ENCODE measurements at places on chromosomes 11 and 22.

GRCh38 chr11:74948546-74948897 lies 369 bp downstream of the XRRA1 start:
- no peak for DNase-seq

GRCh38 chr22:25137577-25138525 lies 61.8 kb upstream of the CRYBB3 start:
- DNase-seq, result no peak

GRCh38 chr11:14132312-14132711 lies 169.8 kb downstream of the SPON1 start:
- no peak for DNase-seq

GRCh38 chr22:43411040-43411868 lies 560 bp upstream of the MPPED1 start:
- no peak for DNase-seq

DNA sequence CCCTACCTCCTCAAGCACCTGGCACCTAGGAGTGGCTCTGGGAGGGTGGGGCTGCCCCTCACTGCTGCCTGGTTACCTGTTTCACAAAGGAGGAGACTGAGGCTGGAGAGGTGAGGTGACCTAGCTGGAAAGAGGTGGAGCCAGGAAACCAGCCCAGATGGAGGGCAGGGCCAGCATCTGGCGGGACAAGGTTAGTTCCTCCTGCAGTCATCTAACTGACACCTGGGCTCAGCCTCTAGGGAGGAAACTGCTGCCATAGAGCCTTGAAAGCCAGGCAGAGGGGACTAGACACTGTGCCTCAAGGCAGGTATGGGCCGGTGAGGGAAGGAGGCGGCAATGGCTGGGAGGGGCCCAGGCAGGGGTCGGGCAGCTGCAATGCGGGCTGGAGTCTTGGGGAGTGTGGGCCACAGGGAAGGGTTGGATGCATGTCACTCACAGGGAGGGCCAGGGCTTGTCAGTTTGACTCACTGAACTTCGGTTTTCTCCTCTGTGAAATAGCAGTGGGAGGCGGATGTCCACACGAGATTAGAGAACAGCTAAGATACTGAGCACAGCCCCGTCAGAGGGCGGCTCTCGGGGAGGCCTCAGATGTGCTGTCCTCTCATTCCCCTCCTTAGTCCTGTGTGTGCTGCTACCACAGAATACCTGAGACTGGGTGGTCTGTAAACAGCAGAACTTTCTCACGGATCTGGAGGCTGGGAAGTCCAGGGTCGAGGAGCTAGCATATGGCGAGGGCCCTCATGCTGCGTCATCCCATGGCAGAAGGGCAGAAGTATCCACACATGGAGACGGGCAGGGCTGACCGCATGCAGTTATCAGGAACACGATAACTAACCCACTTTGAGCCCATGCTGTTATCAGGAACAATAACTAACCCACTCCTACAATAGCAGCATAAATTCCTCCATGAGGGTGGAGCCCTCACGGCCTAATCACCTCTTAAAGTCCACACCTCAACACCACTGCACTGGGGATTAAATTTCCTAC lies 16.1 kb downstream of the MGAT3 start:
- DNase-seq, result peak; percentile 39

Measured in kidney tubule cell (primary cell).